LHCN-M2 (cell line): ENCODE measurements at places on chromosomes 7 and 10. TPM values are rescaled to one million over a fixed set of nuclear protein-coding genes. Genes with fewer than 3 reads are reported as not detected.

Gene KCNK18
- not detected in 2 replicates for total RNA-seq

Gene PLEKHS1
- total RNA-seq: not detected in 2 replicates

Gene SFRP5
- total RNA-seq: 0.17 TPM in 1 of 2 replicates, not detected in the other

Gene ADGRA1
- not detected in 2 replicates for total RNA-seq

Gene OR6B1
- total RNA-seq: not detected in 2 replicates

Gene TMEM229A
- not detected in 2 replicates for total RNA-seq

Gene LFNG
- total RNA-seq: 15.2 and 15.7 TPM in 2 replicates

Gene RBM20
- total RNA-seq: 0.51 and 0.57 TPM in 2 replicates

Gene ARMC3
- total RNA-seq: not detected in 2 replicates

Gene TUBB8
- total RNA-seq: not detected in 2 replicates

Gene MTURN
- total RNA-seq: 18.7 and 18.8 TPM in 2 replicates

Gene TUBAL3
- not detected in 2 replicates for total RNA-seq

Gene OR2A42
- total RNA-seq: not detected in 2 replicates

Gene RSPH10B2
- total RNA-seq: not detected in 2 replicates

Gene ATAD1
- total RNA-seq: 29.2 and 32.3 TPM in 2 replicates

Gene CDHR1
- not detected in 2 replicates for total RNA-seq

Gene GPR26
- not detected in 2 replicates for total RNA-seq

Gene CRTAC1
- not detected in 2 replicates for total RNA-seq

Gene PTF1A
- total RNA-seq: not detected in 2 replicates

Gene AGR2
- total RNA-seq: not detected in 2 replicates

Gene PRR15
- not detected in 2 replicates for total RNA-seq

Gene TPK1
- 1.5 and 2.3 TPM in 2 replicates for total RNA-seq

Gene LEP
- not detected in 2 replicates for total RNA-seq

Gene VPS50
- 32.5 and 42.2 TPM in 2 replicates for total RNA-seq

Gene ITGB8
- 4.6 and 7.2 TPM in 2 replicates for total RNA-seq

Gene SUN3
- not detected in 2 replicates for total RNA-seq

Gene ACBD7
- total RNA-seq: 2.0 and 2.1 TPM in 2 replicates

Gene CNTNAP2
- not detected in 2 replicates for total RNA-seq

Gene NEURL1
- total RNA-seq: 0.06 TPM in 1 of 2 replicates, not detected in the other

Gene RELN
- 0.26 and 0.63 TPM in 2 replicates for total RNA-seq
